ENCODE measurements at places on chromosomes 5 and 9.

DNA sequence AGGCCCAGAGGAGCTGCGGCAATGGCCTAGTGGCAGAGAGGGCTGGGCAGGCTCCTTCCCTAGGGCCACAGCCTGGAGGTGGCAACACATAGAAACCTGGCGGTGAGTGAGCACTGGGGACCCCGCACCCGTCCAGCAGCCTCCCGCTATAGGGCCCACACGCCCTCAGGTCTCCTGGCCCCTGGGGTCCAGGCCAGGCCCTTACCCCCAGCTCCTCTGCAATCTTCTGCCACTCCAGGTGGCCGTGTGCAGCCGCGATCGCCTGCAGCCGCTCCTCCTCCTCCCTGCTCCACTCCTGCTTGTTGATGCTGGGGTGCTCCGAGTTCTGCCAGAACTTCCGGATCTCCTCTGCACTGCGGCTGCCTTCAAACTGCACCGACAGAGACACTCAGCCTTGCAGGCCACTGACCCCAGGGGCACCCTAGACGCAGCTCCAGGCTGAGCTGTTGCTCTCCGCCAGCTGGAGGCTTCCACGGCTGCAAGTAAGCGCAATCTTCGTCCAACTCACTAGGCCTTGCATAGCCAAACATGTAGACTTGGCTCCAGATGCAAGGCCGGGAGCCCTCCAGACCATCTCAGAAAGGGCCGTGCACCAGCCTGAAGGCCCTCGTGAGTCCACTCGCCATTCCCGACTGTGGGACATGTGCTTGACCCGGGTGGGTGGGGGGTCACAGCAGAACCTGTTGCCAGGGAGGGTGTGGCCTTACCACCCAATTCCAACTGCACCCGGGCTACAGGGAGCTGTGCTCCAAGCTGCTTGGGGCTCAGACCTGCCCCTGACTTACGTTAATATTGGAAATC lies 8.0 kb downstream of the SNAPC4 start:
- DNase-seq, result no peak

DNA sequence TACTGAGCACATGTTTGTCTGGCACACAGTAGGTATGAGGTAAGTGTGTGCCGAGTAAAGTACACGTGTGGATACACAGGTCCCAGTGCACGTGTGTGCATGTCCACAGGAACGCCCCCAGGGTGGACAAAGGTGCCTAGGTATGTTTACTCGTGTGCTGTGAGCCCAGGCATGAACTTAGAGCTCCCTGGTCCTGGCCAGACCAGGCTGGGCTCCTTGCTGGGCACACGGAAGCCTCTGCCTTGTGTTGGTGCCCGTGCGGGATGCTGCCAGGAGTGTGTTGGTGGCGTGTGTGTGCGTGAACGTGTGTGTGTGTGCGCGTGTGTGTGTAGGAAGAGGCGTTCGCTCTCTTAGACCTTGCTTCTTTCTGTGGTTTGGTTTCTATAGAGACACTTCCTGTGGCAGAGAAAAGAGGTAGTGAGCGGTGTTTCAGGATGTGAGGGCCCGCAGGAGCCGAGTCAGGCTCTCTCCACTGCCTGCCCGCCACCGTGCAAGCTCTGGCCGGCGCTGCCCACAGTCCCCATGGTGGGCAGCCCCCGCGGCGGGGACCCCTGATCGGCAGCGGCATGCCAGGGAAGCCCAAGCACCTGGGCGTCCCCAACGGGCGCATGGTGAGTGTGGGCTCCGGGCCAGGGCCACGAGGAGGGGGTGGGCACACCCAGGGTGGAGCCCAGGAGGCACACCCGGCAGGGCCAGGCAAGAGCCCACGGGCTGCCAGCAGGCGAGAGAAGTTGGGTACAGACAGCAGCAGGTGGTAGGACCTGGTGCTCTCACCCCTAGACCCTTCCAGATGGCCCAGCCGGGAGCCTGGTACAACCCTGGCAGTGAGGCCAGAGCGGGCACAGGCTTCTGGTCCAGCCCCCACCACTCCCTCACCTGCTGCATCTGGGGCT lies at the start of gene RGS14:
TSS of gene RGS14 (plus strand) at position 466 of the 893 bp plus-strand sequence. CDS start at position 567, 101 bp downstream.
- DNase-seq, result no peak

DNA sequence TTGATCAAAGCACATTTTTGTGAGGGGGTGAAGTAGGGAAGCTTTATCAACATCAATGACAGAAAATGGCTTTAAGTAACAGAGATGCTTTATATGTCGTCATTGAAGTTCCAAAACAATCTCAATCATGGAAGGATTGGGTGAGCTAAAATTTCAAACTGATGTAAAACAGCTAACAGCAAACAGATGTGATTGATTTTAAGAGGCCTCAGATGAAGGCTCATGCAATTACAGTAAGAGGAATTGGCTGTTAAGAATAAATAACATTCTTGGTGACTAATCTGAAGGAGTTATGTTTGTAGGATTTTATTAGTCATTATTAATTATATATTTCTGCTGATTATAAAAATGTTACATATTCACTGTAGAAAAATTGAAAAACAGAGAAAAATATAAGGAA lies 63.5 kb upstream of the PUM3 start:
- DNase-seq, result no peak

GRCh38 chr5:177498013-177498787 lies 796 bp upstream of the PDLIM7 start:
- DNase-seq, result no peak

DNA sequence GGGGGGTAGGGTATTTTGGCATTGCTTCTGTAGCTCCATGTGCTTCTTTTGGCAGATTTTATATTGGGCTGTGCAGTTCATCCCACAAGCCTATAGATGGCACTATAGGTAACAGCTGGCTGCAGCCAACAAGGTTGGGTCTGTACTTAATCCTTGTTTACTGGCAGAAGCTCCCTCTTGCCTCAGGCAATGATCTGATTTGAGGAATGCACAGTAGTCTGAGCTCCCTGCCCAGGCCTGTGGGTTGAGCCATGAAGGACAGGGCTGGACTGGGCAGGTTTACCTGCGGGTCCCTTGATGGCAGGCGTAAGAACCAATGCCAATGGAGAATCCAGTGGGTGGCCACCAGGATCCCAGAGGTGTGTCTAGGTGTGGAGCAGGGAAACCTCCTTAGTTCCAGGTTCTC lies 11.7 kb upstream of the OR1J2 start:
- DNase-seq, result peak; percentile 80

- no peak for DNase-seq
Observed at GRCh38 chr5:112385969-112386368, 33.1 kb downstream of the EPB41L4A start.

- DNase-seq, result peak; percentile 72
Observed at GRCh38 chr5:140358738-140359310, 1.2 kb upstream of the SLC4A9 start.

DNA sequence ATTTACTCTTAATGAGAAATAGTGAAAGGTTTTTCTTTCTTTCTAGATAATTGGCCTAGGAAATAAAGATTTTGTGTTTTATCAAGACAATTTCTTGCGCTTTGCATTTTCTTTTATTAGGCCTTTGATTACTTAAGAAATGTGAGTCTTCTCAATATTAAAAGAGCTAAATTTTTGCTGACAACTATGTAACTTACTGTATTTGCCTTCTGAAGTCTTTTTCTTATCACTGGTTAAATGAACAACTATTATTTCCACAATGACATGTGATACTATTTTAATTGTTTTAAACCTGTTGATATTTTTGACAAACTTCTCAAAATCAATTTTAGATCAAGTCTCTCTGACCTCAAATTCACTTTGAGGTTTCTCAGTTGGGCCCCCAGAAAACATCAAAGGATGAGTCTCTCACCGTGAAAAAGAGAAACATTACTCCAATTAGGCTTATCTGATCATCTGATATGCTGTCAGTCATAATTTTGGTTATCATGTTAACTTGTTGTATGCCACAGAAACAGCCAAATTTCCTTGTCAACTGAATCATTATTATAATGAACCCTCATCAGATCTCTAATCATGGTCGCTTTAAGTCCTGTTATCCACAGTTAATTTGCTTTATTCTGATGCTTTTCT lies 48.8 kb downstream of the RAPGEF1 start:
- DNase-seq, result no peak

GRCh38 chr9:133204993-133205336 lies 4.1 kb downstream of the OBP2B start:
- DNase-seq, result no peak

GRCh38 chr5:132075719-132076077 lies 2.1 kb downstream of the CSF2 start:
- no peak for DNase-seq

- DNase-seq, result no peak
Observed at GRCh38 chr5:153511622-153512021, 21.2 kb downstream of the GRIA1 start.

DNA sequence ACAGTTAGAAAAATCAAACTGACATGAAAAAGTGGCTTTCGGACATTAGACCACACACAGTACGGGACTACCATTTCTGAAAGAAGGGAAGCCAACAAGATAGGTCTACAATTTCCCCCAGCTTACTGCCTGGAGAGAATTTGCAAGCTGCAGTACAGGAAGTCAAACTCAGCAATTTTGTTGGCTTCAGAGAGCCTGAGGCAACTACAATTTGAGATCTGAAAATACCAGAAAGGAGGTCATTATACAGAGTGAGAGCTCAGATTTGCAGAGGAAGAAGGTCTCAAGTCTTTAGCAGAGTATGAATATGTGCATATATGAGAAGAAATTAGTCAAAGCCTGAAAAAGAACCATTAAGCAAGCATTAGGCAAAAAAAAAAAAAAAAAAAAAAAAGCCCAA lies 83.0 kb downstream of the OXCT1 start:
- DNase-seq, result no peak

DNA sequence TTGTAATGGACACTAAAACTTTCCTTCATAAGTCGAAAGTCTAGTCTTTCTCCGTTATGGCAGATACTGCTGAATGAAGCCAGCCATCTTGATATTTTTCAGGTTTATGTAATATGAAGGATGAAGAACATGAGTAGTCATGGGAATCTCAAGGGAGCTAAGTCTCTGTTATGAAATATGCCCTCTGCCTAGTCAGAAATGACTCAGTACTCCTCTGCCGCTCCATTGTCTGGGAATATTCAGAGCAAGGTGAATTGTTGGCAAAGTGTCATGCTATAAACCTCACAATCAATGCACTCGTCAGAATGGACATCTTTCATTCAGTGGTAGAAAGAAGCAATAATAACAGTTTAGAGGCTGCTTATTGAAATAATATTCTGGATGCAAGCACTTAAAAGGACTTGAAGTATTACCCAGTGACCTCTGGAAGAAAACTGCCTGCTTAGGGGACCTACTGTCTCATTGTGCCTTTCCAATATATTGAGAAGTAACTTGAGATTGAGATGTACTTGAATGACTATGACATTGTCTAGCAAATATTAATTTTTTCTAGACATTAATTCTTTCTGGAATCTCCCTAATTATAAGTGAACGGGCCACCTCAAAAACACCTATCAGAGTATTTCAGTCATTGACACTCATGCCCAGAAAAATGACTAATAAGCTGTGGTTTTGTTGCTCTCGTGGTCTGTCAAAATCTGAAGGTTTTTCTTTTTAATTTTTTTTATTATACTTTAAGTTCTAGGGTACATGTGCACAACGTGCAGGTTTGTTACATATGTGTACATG lies 1011.5 kb upstream of the ACO1 start:
- DNase-seq, result no peak
